Amniotic epithelial cell (primary cell): ENCODE measurements at places on chromosomes 11 and 22.

GRCh38 chr11:93849751-93850593, 446 bp downstream of the VSTM5 start:
- peak; percentile 22 for DNase-seq

DNA sequence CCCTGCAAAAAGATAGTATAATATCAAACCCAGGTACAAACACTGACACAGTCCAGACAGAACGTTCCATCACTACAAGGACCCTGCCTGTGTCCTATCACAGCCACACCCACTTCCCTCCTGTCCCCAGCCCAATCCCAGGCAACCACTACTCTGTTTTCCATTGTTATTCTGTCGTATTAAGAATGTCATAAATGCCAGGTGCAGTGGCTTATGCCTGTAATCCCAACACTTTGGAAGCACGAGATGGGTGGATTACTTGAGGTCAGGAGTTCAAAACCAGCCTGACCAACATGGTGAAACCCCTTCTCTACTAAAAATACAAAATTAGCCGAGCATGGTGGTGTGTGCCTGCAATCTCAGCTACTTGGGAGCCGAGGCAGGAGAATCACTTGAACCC, 89.0 kb downstream of the TRMU start:
- DNase-seq: no peak

- DNase-seq: no peak
These were observed 5.3 kb downstream of the KCNK7 start for GRCh38 chr11:65590240-65590738.

DNA sequence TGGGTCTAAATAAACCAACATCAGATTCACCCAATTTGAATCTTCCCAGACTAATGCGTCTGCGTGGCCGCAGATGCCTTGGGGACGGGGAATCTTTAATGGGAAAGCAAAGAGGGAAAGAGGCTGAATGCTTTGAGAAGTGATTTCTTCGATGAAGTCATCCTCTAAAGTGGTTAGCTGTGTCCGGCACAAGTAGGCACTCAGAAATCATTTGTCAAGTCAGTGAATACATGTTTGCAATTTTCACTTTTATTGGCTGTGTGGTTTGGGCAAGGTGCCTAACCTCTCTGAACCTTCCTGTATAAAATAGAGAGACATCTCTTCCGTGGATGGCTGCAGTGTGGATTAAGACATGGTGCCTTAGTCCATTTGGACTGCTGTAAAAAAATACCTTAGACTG, 19.7 kb upstream of the IFT27 start:
- DNase-seq: no peak

- DNase-seq: no peak
These were observed 11.5 kb downstream of the TMPRSS13 start for GRCh38 chr11:117917591-117918151.

- no peak for DNase-seq
These were observed 58.2 kb downstream of the MORC2 start for GRCh38 chr22:30910358-30910757.

DNA sequence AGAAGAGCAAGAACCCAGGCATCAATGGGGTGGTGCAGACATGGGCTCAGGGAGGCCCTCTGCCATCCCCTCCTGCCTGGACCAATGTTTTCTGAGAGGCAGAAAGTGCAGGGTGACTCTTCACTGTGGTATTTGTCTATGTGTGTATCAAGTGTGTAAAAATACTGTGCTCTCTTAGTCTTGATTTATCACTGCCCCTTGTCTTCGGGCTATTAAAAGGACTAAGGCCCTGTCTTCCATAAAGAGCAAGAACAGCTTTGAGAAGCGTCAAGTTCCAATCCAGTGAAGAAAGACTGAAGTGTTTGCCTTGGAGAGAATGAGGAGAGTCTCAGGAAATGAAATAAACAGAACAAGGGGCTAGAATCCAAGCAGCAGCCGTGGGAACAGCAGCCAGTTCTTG, 14.4 kb downstream of the PRSS23 start:
- DNase-seq: peak; percentile 21

DNA sequence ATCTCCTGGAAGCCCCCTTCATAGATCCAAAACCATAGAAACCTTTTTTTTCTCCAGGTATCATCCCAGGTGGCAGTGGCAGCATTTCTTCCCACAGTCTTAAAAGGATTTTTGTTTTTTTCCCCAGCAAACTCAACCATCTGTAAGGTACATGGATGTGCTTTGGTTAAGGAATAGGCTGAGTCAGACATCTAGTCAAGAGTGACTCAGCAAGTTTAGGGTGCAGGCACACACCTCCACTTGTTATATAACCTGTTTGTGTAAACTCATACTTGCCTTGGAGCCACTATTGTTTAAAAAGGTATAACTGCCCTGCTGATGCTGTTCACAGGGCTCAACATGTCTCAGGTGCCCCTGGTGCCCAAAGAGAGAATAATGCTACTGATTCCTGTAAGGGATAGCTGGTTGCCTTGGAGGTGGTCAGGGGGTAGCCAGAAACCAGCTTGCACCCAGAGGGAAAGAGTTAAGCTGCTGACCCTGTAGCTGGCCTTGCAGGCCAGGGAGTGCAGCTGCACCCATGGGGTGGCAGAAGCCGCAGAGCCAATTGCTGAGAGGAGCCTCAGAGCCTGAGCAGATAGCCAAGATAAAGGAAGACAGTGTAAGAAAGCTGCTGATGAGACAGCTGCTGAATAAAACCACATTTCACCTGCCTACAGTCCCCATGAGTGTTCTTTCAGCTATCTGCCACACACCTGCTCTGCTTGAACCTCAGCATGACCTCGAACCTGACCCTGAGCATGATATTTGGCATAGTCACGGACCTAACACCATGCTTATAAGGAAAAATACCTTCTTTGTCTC, 1726.1 kb upstream of the RAG2 start:
- DNase-seq: peak; percentile 1

- peak; percentile 43 for DNase-seq
These were observed 282.8 kb downstream of the MN1 start for GRCh38 chr22:27518531-27519340.

- DNase-seq: no peak
These were observed 23.8 kb downstream of the SLC6A5 start for GRCh38 chr11:20623252-20623651.

DNA sequence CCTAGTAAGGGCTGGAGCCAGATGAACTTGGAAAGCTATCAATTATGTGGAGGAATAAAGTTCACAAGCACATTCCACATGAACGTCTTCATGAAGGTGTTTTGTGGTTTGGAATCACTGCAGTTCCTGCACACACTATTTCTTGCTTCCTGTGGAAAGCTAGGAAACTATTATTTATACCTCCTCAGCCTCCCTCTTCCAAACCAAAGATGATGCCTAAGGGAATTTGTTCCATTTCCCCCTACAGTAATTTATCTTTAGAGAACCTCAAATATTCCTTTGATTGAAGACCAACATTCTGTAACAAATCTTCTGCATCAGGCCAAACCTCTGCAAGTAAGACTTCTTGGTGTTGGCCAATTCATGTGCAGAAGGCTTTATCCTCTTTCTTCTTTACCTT, 115.8 kb upstream of the ARHGAP20 start:
- peak; percentile 20 for DNase-seq

DNA sequence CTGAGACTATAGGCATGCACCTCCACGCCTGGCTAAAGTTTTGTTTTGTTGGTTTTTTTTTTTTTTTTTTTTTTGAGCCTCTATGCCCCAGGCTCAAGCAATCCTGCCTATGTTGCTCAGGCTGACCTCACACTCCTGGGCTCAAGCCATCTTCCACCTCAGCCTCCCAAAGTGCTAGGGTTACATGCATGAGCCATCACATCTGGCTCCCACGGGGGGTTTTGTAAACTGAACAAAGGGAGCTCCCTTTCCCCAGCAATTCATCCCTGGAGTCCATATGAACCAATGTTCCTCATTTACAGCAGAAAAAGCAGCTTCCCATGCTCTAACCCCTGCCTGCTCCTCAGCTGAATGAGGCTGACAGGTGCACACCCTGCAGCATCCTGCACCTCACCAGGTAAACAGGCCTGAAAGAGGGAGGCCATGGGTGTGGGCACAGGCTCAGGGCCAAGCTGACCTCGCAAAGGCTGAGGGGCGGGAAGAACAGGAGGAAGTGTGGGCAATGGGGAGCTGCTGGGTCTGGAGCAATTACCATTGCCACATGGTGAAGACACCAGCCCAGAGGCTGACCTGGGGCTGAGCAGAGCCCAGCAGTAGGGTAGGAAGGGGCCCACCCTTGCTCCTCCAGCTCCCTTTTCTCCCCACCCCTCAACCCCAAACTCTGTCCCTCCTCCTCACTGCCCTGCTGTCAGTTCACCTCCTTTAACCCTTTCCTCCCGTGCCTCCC, 58.2 kb downstream of the RBX1 start:
- DNase-seq: no peak

DNA sequence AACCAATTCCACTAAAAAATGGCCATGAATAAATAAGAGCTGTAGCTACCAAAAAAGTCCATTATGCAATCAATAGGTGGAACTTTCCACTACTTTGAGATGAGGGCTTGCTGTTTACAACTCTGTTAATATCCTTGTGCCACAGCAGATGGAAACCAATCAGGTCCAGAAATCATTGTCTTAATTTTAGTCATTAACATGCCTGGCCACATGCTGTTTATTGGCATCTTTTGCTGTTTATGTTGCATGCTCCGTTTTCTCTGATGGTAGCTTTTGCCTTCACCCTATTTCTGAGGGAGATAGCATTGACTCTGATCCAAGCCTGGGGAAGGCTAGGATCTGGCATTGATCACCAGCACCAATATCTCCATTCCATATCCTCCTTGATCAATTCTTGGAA, 192.9 kb upstream of the SEZ6L start:
- no peak for DNase-seq

GRCh38 chr11:83697518-83697917, 411.4 kb upstream of the CCDC90B start:
- no peak for DNase-seq

DNA sequence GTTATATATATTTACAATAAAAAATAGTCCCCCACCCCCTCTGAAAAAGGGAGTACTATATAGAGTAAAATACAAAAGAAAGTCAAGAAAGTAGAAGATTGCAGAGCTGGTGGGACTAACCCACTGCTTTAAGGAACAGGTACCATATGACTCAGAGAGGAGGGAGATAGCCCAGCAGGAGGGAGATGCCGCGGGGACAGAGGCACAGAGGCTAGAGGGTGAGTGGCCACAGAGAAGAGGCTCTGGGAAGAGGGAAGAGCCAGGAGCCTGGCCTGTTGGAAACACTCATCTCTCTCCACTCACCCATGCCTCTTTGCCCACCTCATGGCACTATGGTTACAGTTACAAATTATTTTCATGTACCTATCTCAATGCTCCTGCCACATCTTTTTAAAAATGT, 53.6 kb upstream of the LYVE1 start:
- no peak for DNase-seq

DNA sequence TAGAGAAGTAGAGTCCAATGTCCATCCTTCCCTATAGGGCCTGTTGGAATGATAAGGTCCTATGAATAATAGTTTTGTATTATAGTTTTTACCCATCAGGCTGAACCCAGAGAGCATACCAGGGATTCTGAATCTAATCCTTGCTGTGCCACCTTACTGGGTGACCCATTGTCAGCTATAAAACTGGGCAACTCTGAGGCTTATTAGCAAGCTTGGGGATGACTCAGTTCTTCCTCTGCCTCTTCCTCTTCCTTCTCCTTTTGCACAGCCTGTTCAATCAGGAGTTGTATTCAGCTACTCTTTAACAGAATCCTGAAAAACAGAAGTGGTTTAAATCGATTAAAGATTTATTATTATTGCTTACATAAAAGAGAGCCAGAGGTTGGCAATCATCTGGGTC, 8.9 kb downstream of the HEPHL1 start:
- DNase-seq: no peak

GRCh38 chr11:17214338-17214737, 6.6 kb upstream of the PIK3C2A start:
- DNase-seq: no peak

DNA sequence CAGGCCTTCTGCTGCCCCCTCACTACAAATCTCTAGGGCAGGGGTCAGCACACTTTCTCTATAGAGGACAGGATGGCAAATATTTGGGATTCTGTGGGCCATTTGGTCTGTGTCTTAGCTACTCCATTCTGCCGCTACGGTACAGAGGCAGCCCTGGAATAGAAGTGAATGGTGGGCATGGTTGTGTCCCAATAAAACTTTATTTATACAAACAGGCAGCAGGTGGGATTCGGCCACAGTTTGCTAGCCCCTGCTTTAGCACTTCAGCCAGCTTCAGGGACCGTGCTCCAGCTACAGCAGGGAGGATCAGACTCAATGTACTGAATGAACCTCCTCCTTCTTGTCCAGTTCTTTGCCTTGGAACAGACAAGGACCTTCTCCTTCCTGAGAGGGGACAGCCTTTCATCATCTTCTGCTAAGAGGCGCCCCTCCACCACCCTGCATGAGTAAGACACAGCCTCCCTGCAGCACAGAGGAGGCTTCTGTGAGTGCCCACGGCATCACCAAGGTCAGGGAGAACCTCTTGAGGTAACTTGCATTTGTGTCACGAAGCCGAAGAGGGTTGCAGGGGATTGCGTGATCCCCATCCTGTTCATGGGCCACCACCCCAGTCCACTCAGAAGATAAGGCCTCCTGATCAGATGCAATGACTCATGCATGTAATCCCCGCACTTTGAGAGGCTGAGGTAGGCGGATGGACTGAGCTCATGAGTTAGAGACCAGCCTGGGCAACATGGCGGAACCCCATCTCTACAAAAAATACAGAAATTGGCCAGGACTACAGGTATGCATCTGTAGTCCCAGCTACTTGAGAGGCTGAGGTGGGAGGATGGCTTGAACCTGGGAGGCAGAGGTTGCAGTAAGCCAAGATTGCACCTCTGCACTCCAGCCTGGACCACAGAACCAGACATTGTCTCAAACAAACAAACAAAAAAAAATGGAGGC, 4.6 kb downstream of the C11orf24 start:
- DNase-seq: peak; percentile 55
